Stimulated activated CD4-positive, alpha-beta T cell treated with anti-CD3 and anti-CD28 coated beads, Interleukin-15, amount 100 ng/mL, for 1 hour (primary cell): ENCODE measurements at places on chromosomes 3 and 15.

DNA sequence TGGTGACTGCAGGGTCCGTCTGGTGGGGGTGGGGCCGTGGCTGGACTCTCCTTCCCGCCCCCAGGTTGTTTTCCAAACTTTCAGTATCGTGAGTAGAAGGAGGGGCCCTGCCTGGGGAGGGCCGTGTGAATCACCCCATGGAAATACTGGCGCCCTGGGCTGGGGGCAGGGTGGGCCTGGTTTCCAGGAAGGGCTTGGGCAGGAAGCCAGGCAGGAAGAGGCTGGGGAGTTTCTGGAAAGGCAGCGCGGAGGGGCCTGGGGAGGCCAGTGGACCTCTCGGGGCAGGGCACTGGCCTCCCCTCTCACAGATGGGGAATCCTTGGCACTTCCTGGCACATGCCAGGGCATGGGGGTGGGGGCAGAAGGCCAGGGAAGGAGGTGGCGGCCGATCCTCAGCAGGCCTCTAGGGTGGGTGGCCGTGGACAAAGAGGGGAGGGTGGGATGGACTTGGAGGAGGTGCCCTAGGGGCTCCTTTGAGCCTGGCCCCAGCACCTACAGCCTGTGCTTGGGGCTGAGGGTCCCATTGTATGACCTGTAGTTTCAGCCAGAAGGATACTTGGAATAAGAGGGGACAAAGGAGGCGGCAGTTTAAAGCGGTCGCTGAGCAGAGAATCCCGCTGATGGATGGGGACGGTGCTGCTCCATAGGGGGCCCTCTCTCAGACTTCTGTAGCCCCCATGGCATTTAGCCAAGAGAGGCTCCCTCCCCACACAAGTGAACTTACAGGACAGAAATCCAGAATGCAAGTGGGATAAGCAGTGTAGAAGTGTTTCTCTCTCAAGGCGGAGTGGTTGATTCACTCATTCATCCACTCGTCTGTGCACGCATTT lies 56.5 kb upstream of the GATA2 start:
- DNase-seq, result no peak

DNA sequence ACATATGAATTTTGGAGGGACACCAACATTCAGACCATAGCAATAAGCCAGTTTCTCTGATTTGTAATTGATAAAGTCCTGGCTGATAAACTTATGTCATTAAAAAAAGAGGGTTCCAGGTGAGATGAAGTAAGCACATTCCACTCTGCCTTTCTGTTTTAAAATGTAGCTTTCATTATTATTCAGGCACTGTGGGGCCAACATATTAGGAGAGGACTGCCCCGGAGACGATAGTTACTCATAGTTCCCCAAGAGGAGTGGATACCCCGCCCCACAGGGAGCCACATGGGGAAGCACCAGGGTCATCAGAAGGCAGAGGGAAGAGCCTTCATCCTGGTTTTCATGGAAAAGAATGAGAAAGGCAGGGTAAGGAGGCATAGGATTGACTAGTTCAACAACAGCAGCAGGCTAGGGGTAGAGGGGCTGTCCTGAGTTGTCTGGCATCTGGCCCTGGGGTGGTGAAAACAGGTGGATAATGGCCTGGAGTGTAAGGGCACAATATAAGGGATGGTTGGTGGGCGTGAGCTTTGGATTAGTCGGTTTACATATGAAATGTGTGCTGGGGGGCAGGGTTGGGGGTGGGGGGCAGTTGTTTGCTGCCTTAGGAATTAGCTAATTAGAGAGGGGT lies 78.7 kb upstream of the PROK2 start:
- DNase-seq, result no peak

- no peak for DNase-seq
Observed at GRCh38 chr3:130576375-130577266, 59.6 kb downstream of the COL6A6 start.

- peak; percentile 1 for DNase-seq
Observed at GRCh38 chr3:18098960-18099587, 326.1 kb downstream of the SATB1 start.

GRCh38 chr3:196707566-196707965 lies 4.5 kb downstream of the CEP19 start:
- DNase-seq, result no peak

GRCh38 chr3:60023189-60023588 lies 973.4 kb upstream of the CFAP20DC start:
- DNase-seq, result no peak

DNA sequence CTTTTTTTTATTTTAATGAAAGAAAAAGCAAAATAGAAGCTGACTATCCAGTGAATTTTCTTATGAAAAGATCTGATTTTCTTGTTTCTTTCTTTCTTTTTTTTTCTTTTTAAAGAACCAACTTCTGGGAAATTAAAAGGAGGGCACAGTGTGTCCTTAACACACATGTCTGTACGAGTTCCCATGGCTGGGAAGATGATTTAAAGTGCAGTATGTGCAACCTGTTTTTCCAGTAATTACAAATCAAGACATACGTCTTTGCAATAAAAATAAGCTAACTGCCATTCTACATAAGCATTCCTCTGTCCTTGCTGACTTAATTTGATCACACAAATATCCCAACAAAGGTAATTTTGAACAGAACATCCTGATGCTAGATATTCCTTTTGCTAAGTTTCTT lies 416.1 kb downstream of the ROBO1 start:
- DNase-seq, result no peak

DNA sequence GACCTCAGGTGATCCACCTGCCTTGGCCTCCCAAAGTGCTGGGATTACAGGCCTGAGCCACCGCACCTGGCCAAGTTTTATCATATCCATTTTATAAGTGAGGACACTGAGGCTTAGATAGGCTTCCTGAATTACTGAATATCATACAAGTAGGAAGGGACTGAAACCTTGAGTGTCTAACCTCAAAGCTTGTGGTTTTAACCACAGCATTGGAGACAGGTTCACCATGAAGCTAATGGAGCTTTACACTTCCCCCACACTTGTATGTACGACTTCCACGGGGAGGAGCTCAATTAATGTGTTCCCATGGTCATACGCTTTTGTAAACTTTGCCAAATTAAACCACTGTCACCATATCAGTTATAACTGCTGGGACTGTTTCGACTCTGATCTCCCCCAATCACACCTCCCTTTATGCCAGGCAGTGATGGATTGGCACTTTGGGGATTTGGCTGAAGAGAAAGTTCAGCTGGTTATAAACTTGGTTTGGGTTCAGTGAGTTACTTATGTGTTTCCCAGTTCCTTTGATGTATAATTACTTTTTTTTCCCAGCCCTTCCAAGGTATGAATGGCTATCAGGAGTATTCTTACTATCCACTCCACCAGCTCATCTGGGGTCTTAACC lies 38.4 kb upstream of the MEIS2 start:
- DNase-seq, result no peak
